ENCODE measurements at places on chromosomes 5 and 9. TPM values are rescaled to one million over a fixed set of nuclear protein-coding genes. Genes with fewer than 3 reads are reported as not detected.

FOXD4L3 gene
- total RNA-seq, result not detected

TYRP1 gene
- not detected for total RNA-seq

CD74 gene
- 153 TPM for total RNA-seq

OR5C1 gene
- total RNA-seq, result not detected

FAM153A gene
- total RNA-seq, result 27.9 TPM

SHISAL2B gene
- total RNA-seq, result not detected

MAMDC2 gene
- not detected for total RNA-seq

MARCHF3 gene
- total RNA-seq, result 10.0 TPM

TOR1B gene
- 18.7 TPM for total RNA-seq

GADD45G gene
- total RNA-seq, result 18.7 TPM

GABRP gene
- total RNA-seq, result not detected

DNA sequence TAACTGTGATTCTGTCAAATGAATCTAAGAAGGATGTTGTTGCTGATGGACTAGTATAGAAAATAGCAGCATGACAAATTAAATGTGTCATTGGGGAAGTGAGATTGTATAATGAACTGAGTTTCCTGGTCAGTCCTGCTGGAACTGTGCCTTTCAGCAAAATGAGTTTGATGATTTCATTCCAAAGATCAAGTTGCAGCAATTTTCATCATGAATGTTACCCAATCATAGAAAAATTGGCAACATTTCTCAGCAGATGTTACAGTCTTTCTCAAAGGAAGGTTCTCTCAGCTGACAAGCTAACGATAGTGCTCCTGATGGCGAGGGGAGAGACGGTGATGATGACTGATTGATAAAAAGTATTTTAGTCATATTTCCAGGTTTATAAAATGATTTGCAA lies 10.7 kb downstream of the PCDHAC2 start:
- no peak for DNase-seq

DNA sequence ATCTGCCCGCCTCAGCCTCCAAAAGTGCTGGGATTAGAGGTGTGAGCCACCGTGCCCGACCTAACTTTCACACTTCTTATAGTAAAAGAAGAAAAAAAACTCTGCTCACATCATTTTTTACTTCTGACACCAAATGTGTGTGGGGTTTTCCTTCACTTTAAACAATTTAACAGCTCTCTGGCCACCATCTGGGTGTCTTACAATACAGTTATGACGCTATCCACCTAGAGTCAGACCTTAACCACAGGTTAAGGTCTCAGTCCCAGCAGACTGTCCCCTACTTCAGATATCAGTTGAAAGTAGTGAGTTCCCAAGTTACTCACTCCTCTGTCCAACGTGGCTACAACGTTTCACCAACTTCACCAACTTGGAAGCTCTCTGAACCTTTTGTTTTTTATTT lies 15.4 kb upstream of the ATP6V1G1 start:
- no peak for DNase-seq

- DNase-seq, result no peak
These were observed 39.9 kb downstream of the RHOBTB3 start for GRCh38 chr5:95770830-95771708.

DNA sequence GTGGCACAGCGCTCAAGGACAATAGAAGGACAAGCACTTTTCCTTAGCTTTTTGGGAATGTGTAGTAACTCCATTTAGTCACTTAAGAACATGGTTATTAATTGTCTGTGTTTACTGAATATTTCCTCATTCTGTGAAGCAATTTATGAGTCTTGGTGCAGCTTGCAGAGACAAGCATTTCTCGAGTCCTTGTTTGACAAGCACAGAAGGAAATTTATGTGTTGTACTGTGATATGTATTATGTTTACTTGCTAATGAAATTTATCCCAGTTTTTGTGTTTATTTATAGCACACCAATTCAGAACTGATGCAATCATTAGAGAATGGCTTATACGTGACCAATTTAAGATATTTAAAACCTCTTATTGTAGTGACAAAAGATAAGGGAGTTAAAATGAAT lies 168.6 kb downstream of the PRELID2 start:
- no peak for DNase-seq

DNA sequence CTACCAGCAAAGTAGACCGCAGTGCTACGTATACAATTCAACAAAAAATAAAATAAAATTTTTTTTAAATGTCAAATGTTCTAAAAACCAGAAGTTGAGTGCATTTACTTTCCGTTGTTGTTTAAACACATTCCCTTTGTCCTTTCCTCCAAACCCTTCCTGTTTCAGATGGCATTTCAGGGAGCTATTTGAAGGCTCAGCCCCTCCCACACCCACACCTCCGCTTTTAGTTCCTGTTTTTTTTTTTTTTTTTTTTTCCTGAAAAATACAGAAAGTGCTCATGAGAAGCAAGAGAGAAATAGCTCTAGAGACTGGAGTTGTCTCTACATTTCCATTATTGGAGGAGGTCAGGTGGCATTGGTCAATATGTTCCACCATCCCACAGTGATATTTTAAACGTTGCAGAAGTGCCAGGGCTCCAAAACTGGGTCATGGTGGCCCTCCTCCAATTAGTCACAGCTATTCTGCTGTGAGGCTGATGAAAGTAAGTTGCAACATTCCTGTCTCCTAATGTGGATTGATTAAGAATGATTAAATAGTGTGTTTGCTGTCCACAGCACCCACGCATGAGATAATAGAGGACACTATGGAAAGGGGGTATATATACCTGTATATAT lies 106.9 kb downstream of the GABRG2 start:
- DNase-seq, result no peak

DNA sequence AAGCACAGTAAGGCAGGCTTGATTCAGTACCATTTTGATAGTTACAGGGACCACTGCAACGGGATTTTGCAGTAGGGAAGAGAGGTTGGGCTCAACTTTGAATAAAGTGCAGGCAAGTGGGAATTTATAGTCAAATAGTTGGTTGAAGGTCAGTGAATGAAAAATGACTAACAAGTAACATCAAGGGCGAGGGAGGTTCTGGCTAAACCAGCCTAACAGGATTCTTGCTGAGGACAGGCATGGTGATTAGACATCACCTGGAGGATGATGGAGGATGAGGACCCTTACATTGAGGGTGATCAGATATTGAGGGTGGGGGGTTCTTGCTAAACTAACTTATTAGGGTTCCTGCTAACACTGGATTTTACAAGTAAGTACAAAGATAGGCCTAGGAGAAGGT lies 66.1 kb upstream of the SMC5 start:
- DNase-seq, result no peak

- DNase-seq, result no peak
These were observed 120.7 kb upstream of the MVB12B start for GRCh38 chr9:126205845-126206498.

DNA sequence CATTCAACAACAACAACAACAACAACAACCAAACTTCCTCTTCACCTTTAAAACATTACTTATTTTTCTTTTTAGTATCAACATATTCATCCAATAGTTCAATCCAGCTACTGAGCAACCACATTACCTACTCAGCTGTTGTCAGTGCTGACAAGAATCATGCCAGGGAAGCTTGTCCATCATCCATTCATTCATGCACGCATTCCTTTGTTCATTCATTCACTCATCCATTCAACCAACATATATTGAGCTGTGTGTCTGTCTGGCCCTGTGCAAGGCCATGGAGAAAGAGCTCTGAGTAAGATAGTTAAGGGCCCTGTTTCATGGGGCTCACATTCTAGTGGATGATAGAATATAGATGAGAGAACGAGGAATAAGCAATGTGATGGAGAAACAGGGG lies 80.2 kb upstream of the TBC1D2 start:
- no peak for DNase-seq

- DNase-seq, result no peak
These were observed 145.0 kb downstream of the SLC12A2 start for GRCh38 chr5:128228521-128228920.

DNA sequence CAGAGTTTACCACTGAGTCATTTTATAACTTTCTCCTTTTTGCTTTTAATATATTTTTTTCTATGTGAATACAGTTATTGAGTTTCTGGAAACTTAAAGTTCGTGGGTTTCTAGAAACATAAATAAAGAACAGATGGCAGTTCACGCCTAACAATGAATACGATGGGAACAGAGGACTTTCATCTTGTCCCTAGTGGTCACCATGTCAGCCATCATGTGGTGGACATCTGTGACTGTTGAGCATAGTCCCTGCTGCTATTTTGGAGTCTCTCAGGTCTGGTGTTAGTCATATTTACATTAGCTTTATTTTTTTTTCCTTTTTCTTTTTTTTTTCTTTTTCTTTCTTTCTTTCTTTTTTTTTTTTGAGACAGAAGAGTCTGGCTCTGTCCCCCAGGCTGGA lies 85.3 kb downstream of the XRCC4 start:
- DNase-seq, result no peak

DNA sequence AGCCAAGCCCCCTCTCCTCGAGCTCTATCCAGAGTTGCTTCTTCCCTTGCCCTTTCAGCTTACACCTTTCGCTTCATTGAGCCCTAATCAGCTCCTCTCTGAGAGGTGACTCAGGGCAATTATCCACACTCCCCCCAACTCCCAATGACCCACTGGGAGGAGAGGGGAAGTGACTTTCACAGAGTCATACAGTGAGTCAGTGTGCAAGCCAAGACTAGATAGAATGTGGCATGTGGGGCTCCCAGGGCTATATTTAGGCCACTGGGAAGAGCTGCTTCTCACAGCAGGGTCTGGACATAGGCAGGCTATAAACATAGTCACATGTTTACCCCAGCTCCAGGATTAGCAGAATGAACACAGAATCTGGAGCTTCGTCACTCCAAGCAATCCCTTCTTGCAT lies 57.4 kb downstream of the NRG2 start:
- DNase-seq, result no peak

GRCh38 chr5:6748142-6748541 lies 34.9 kb downstream of the TENT4A start:
- no peak for DNase-seq

- DNase-seq, result no peak
These were observed 180.4 kb downstream of the SEMA5A start for GRCh38 chr5:9365512-9365911.

DNA sequence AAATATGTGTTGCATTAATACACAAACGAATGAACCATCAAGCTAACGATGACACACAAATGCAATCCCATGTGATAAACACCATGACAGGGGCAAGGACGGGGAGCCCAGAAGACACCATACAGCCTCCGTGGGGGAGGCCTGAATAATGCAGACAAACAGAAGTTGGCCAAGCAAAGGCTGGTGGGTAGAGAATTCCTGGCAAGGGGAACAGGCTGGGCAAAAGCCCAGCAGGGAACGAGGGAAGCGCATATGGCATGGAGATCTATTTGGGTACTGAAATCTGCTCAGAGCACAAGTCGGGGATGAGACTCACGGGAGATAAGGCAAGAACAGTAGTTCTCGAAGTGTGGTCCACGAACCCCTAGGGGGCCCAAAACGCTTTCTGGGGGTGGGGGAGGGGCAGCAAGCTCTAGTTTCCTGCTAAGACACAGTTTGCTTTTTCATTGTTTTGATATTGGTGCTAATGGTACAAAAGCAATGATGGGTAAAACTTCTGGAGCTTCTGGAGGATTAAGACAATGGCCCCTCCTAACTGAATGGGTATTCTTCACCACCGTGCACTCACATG lies 42.9 kb upstream of the FBXW11 start:
- DNase-seq, result no peak

DNA sequence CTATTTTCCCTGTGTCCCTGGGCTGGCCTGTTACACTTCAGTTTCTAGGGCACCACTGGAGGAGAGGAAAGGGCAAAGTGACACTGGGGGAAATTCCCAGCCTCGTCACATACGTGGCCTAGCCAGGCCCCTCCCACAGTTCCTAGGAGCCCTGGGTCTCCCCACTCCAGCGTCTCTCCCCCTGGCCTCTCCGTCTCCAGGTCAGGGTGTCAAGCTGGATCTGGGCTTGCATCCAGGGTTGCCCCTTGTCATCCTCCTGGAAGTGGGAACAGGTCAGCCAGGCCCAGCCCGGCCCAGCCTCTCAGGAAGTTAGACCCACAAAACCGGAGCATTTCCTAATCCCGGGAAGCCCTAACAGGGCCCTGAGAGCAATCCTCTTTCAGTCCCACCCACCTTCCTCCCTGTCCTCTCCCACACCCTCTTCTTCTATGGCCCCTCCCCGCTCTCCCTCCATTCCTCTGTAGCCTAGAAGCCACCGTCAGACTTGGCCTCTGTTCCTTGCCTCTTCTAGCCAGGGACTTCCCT lies 4.7 kb upstream of the TNIP1 start:
- peak; percentile 56 for DNase-seq
